ENCODE measurements at places on chromosomes 7 and 10.

GRCh38 chr7:144439717-144440205 lies 36.3 kb upstream of the NOBOX start:
- DNase-seq = no peak

DNA sequence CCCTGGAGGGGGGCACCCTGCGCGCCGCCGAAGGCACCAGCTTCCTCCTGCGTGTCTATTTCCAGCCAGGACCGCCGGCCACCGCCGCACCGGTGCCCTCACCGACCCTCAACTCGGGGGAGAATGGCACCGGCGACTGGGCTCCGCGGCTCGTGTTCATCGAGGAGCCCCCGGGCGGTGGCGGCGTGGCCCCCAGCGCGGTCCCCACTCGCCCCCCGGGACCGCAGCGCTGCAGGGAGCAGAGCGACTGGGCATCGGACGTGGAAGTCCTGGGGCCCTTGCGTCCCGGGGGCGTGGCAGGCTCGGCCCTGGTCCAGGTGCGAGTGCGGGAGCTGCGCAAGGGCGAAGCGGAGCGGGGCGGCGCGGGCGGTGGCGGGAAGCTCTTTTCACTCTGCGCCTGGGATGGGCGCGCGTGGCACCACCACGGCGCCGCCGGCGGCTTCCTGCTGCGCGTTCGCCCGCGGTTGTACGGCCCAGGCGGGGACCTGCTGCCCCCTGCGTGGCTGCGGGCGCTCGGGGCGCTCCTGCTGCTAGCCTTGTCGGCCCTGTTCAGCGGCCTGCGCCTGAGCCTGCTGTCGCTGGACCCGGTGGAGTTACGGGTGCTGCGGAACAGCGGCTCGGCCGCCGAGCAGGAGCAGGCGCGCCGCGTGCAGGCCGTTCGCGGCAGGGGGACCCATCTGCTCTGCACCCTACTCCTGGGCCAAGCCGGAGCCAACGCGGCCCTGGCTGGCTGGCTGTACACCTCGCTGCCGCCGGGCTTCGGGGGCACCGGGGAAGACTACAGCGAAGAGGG lies 594 bp downstream of the CNNM1 start:
- no peak for DNase-seq

GRCh38 chr10:7787150-7787856 lies 490 bp downstream of the KIN start:
- DNase-seq = peak; percentile 19

GRCh38 chr10:124035928-124036558 lies 57.4 kb downstream of the CHST15 start:
- peak; percentile 22 for DNase-seq

- no peak for DNase-seq
Observed at GRCh38 chr7:156607332-156608172, 33.0 kb upstream of the RNF32 start.

DNA sequence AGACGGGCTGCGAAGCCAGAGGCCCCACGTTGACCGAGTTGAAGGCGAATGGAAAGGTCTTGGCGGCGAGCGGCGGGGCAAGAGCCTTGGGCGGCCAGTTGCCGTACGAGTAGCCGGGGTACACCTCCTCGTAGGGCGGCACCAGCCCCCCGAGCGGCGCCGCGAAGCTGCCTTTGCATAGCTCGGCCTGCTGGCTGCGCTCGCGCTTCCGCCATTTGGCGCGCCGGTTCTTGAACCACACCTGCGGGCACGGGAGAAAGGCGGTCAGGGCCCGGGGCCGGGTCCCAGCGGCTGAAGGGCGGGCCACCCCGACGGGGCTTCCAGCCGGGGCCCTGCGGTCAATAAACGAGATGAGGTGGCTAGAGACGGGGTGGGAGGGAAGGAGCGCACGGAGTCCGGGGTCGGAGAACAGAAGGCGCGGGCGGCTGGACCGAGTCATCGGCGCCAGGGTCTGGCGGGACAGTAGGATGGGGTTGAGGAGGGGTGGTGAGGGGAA lies 4.8 kb downstream of the ELOVL3 start:
- DNase-seq = peak; percentile 23

Data from astrocyte of the spinal cord (primary cell).